Heart left ventricle (tissue), 16 donors: ENCODE measurements at places on chromosomes 6 and 20. TPM values are rescaled to one million over a fixed set of nuclear protein-coding genes. Genes with fewer than 3 reads are reported as not detected.

GRCh38 chr6:18025596-18025995 lies 38.2 kb upstream of the KIF13A start:
- no peak for DNase-seq
- H3K27me3 ChIP-seq, result no peaks in the 10 kb centered on the region
- H3K36me3 ChIP-seq, result no peaks in the 10 kb centered on the region
- H3K27ac ChIP-seq, result no peak overlapping the region
- no peaks in the 10 kb centered on the region for H3K4me1 ChIP-seq
- H3K4me3 ChIP-seq, result no peak overlapping the region

GRCh38 chr6:82980086-82980485 lies 85.6 kb downstream of the UBE3D start:
- no peaks in the 10 kb centered on the region for H3K27me3 ChIP-seq
- DNase-seq, result no peak
- no peak overlapping the region for H3K4me3 ChIP-seq
- H3K4me1 ChIP-seq, result no peaks in the 10 kb centered on the region
- H3K36me3 ChIP-seq, result no peaks in the 10 kb centered on the region

DNA sequence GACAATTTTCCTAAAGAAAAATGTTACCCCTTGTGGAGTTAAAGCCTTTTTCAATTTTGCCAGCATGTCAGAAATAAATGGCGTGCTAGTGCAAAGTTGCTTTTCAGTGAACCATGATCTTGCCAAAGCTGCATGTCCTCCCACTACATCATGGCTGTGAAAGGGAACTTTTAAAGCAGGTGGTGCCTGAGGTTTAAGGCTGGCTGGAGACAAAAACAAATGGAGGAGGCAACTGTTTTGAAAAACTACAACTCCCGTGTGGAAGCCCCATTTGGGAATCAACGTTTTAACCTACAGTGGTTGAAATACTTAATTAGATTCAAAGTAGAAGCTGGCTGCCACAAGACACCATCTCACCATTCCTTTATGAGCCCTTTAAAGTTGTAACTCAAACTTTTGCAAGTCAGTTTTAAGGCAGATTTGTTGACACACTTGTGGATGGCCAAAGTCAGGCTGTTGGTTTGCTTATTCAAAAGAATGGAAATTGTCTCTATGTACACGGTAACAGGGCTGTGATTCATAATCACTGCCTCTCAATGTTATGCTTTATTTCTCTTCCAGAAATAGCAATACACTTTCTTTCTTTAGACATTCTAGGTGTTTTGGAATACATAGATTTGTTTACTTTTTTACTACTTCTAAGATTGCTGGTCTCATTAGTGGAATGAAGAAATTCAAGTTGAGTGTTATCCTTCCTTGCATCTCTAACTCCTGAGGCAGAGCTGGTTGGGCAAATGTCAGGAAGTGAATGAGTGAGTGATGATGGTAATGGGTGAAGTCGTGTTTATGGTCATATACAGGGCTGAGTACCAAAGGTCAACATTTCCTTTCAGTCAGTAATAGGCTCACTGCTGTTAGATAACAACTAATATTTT lies 196.4 kb upstream of the GMDS start:
- H3K4me3 ChIP-seq, result no peak overlapping the region
- DNase-seq, result no peak
- H3K4me1 ChIP-seq, result no peaks in the 10 kb centered on the region
- no peak overlapping the region for H3K27ac ChIP-seq
- no peaks in the 10 kb centered on the region for H3K27me3 ChIP-seq

DNA sequence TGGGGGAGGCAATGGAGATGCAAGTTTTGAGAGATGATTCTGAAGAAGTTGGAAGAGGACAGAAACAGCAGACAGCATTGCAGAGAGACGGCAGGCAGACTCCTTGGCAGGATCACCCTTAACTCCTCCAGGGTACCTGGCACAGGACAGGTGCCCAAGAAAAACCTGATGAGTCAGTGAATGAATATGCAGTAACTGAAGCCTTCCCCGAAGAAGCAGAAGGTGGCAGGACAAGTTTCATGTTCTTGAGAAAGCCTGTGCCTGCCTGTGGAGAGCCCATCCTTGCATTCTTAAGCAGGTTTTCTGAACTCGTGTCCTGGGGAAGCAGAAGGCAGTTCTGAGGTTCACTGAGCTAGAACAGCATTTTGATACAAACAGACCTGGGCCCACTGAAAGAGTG lies 79.6 kb upstream of the SASH1 start:
- DNase-seq, result no peak
- no peak overlapping the region for H3K4me3 ChIP-seq
- H3K27me3 ChIP-seq, result no peaks in the 10 kb centered on the region
- peaks cover 3% of the 10 kb centered on the region for H3K4me1 ChIP-seq

The CENPB gene
- 74.0 TPM for total RNA-seq

DNA sequence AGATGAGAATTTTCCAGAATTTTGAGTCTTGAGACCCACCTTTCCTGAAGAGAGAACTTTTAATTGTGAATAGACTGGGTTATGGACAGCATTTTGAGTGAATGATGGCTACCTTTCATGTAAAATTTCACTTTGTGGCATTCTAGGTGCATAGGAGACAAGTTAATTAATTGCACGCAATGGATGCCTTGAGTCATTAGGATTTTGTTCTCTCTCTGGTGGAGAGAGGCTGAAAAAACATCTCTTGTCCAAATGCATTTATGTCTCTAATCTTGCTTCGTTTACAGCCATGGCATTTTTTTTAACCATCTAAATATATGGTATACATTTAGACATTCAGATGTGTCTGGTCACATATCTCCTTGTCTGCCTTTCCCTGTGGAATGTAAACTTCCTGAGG lies 3.1 kb downstream of the RHAG start:
- no peaks in the 10 kb centered on the region for H3K36me3 ChIP-seq
- no peaks in the 10 kb centered on the region for H3K4me1 ChIP-seq
- no peaks in the 10 kb centered on the region for H3K27me3 ChIP-seq
- no peak for DNase-seq
- H3K4me3 ChIP-seq, result no peak overlapping the region

- H3K27ac ChIP-seq, result peak overlapping the region; percentile 89
- H3K4me3 ChIP-seq, result peak overlapping the region; percentile 92
- no peaks in the 10 kb centered on the region for H3K27me3 ChIP-seq
- peaks cover 38% of the 10 kb centered on the region for H3K4me1 ChIP-seq
- no peak for DNase-seq
Measured at GRCh38 chr6:133953634-133954415, 801 bp downstream of the TBPL1 start.

GRCh38 chr6:154736618-154737259 lies 3.5 kb downstream of the SCAF8 start:
- H3K36me3 ChIP-seq, result no peaks in the 10 kb centered on the region
- no peaks in the 10 kb centered on the region for H3K27me3 ChIP-seq
- no peak overlapping the region for H3K27ac ChIP-seq
- peaks cover 56% of the 10 kb centered on the region for H3K4me1 ChIP-seq
- no peak overlapping the region for H3K4me3 ChIP-seq
- no peak for DNase-seq

DNA sequence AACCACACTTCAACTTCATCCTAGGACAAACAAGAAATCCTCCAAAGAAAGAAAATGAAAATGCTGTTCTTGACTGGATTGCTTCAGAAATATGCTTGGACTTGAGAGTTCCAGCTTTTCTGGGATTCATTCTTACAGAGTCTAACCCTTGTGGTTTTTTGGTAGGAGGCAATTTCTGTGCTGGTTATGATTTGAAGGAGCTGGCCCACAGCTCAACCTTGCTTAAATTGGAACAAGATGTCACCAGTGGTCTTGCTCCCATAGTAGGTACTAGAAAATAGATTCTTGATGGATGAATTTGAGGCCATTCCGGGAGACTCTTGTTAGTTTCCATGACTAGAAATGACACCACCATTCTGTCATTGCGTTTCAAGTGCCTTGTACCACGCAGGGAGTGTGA lies 54.3 kb upstream of the BMP6 start:
- peaks cover 12% of the 10 kb centered on the region for H3K4me1 ChIP-seq
- H3K27me3 ChIP-seq, result no peaks in the 10 kb centered on the region
- H3K4me3 ChIP-seq, result no peak overlapping the region
- no peaks in the 10 kb centered on the region for H3K36me3 ChIP-seq

The GHRH gene
- not detected for total RNA-seq

DNA sequence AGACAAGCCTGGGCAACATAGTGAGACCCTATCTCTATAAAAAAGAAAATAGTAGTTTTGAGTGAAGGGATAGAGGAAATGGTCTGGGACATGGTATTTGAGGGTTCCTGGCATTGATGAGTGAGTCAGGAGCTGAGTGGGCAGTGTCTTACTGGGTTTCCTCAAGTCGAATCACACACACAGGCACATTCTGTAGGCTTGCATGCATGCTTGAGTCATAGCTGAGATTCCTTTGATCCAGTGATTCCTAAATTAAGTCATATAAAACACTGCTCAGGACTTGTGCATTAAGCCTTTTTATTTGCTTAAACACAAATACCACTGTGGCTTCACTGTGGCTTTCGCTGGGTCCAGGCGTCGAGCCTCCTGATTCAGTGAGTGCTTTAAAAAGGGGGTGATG lies 71.8 kb upstream of the TMEM181 start:
- no peaks in the 10 kb centered on the region for H3K4me1 ChIP-seq
- H3K27ac ChIP-seq, result no peak overlapping the region
- no peaks in the 10 kb centered on the region for H3K36me3 ChIP-seq
- H3K4me3 ChIP-seq, result no peak overlapping the region
- DNase-seq, result no peak

The CST7 gene
- total RNA-seq, result 0.62 TPM

The RAD21L1 gene
- not detected for total RNA-seq

The MDFI gene
- total RNA-seq, result 3.5 TPM

- H3K36me3 ChIP-seq, result no peaks in the 10 kb centered on the region
- H3K4me1 ChIP-seq, result no peaks in the 10 kb centered on the region
- no peaks in the 10 kb centered on the region for H3K27me3 ChIP-seq
- H3K4me3 ChIP-seq, result no peak overlapping the region
- no peak overlapping the region for H3K27ac ChIP-seq
Measured at GRCh38 chr20:36384022-36384619, 78.0 kb downstream of the DLGAP4 start.

The MPC1 gene
- total RNA-seq, result 330 TPM

- no peaks in the 10 kb centered on the region for H3K4me1 ChIP-seq
- H3K4me3 ChIP-seq, result no peak overlapping the region
- no peaks in the 10 kb centered on the region for H3K36me3 ChIP-seq
- no peak overlapping the region for H3K27ac ChIP-seq
- DNase-seq, result no peak
Measured at GRCh38 chr6:1324936-1325335, 13.0 kb downstream of the FOXQ1 start.

The DDX43 gene
- 0.12 TPM for total RNA-seq
